ENCODE measurements at places on chromosomes 4 and X. TPM values are rescaled to one million over a fixed set of nuclear protein-coding genes. Genes with fewer than 3 reads are reported as not detected.

PLCXD1 gene
- total RNA-seq = 2.2 TPM

TSC22D3 gene
- total RNA-seq = 28.2 TPM

TRMT2B gene
- 15.0 TPM for total RNA-seq

TNMD gene
- total RNA-seq = not detected

PGAM4 gene
- total RNA-seq = not detected

TCEAL7 gene
- total RNA-seq = 11.8 TPM

GASK1B gene
- 60.0 TPM for total RNA-seq

PLAC1 gene
- not detected for total RNA-seq

SOD3 gene
- 7.4 TPM for total RNA-seq

IGBP1 gene
- 80.3 TPM for total RNA-seq

PRICKLE3 gene
- total RNA-seq = 6.1 TPM

SUPT20HL2 gene
- not detected for total RNA-seq

ANK2 gene
- total RNA-seq = 87.4 TPM

CSAG3 gene
- not detected for total RNA-seq

DCLK2 gene
- total RNA-seq = 11.8 TPM

AASDH gene
- total RNA-seq = 19.9 TPM

ADH7 gene
- total RNA-seq = not detected

FRG2 gene
- not detected for total RNA-seq

CA5B gene
- total RNA-seq = 25.2 TPM

HDAC8 gene
- total RNA-seq = 36.4 TPM

STOX2 gene
- 2.6 TPM for total RNA-seq

PCDH7 gene
- total RNA-seq = not detected

CASK gene
- 34.5 TPM for total RNA-seq

PALLD gene
- total RNA-seq = 47.6 TPM

STBD1 gene
- 10.3 TPM for total RNA-seq

AMOT gene
- 10.6 TPM for total RNA-seq

ARHGAP36 gene
- total RNA-seq = not detected

PRDM5 gene
- 26.9 TPM for total RNA-seq

FAM9C gene
- total RNA-seq = under 0.01 TPM

PPEF2 gene
- total RNA-seq = not detected

NUDT10 gene
- total RNA-seq = 4.3 TPM

ARX gene
- total RNA-seq = not detected

CEP135 gene
- total RNA-seq = 9.3 TPM

S100P gene
- total RNA-seq = 0.13 TPM

FMR1NB gene
- not detected for total RNA-seq

MAGEA12 gene
- total RNA-seq = not detected

NSG1 gene
- 0.22 TPM for total RNA-seq

MTTP gene
- 0.22 TPM for total RNA-seq

DMD gene
- total RNA-seq = 0.65 TPM

FAM13A gene
- total RNA-seq = 38.0 TPM

HTR2C gene
- total RNA-seq = not detected

POLN gene
- total RNA-seq = 3.1 TPM

PNMA6A gene
- total RNA-seq = 0.54 TPM

P2RY10 gene
- total RNA-seq = not detected

NEUROG2 gene
- not detected for total RNA-seq

TBC1D8B gene
- total RNA-seq = 17.1 TPM

DUSP21 gene
- total RNA-seq = not detected

NAP1L2 gene
- 2.5 TPM for total RNA-seq

RRH gene
- total RNA-seq = 0.11 TPM

SLC38A5 gene
- 21.3 TPM for total RNA-seq

VSIG1 gene
- total RNA-seq = under 0.01 TPM

FAM47A gene
- total RNA-seq = not detected

SPINK2 gene
- total RNA-seq = not detected

RAB41 gene
- total RNA-seq = not detected

Data from articular chondrocyte of knee joint (primary cell).